ENCODE measurements at places on chromosomes 5 and 9.
A peak's percentile ranks its signal among the peaks of the same experiment; 100 is the strongest.

- DNase-seq = peak; percentile 77
Observed at GRCh38 chr5:144187699-144188294, 17.1 kb downstream of the KCTD16 start.

DNA sequence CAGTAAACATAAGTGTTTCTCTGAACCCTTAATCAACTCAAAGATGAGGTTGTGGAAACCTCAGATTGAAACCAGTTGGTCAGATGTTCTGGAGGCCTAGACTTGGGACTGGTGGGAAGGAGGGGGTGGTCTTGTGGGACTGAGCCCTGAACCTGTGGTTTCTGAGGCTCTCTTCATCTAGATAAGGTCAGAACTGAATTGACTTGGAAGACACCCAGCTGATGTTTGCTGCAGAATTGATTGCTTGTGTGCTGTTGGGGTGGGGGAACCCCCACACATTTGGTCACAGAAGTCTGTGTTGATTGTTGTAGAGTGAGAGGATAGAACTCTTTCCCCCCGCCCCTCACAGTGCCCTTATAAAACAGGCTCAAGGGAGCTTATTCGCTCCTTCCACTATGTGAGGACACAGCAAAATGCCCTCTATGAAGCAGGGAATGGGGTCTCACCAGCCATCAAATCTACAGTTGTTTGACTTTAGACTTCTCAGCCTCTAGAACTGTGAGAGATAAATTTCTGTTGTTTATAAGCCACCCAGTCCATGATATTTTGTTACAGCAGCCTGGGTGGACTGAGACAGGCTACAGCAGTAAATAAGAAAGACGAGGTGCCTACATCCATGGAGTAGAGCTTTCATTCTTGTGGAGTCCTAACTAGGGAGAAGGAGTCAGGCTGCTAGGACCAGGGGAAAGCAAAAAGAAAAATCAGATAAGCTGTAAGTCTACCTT lies 25.7 kb upstream of the UGCG start:
- no peak for DNase-seq

GRCh38 chr5:132772291-132773070 lies 4.6 kb downstream of the SEPTIN8 start:
- no peak for DNase-seq

DNA sequence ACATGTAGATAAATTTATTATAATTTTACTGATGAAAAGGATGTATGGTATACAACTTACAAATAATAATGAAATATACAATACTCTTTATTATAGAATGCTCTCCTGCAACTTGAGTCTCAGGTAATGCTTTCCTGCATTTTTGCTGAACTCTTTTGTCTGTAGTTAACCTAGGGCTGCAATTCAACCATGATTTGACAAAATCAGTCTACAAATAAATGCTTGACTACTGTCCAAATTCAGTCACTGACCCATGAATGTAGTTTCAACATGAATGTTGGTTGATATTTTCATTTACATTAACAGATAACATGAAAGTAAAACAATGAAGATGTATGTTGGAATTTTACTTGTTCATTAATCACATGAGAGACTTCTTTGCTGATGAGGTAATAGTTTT lies 320.9 kb downstream of the ZSWIM6 start:
- DNase-seq = no peak

- DNase-seq = no peak
Observed at GRCh38 chr5:116011046-116011445, 21.2 kb upstream of the ARL14EPL start.

DNA sequence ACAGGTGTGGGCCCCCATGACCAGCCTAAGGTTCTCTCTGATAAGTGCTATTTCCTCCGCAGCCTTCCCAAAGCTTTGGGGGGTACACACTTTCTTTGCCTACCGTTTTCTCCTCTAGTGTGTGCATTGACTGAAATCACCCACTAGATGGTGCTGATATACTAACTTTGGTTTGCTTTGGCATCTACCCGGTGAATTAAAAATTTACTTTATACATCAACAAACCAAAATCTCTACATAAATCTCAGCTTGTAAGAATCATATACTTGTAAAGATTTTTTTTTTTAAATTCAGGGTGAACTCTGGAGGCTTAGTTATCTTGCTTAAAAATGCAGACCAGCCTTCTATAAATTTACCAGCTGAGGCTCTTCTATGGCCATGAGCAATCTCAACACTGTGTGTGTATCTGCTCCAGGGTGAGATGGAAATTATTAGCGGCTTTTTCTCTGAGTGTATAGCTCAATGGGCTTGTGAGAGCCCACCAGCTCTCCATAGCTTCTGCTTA lies 475.7 kb upstream of the TNC start:
- no peak for DNase-seq

DNA sequence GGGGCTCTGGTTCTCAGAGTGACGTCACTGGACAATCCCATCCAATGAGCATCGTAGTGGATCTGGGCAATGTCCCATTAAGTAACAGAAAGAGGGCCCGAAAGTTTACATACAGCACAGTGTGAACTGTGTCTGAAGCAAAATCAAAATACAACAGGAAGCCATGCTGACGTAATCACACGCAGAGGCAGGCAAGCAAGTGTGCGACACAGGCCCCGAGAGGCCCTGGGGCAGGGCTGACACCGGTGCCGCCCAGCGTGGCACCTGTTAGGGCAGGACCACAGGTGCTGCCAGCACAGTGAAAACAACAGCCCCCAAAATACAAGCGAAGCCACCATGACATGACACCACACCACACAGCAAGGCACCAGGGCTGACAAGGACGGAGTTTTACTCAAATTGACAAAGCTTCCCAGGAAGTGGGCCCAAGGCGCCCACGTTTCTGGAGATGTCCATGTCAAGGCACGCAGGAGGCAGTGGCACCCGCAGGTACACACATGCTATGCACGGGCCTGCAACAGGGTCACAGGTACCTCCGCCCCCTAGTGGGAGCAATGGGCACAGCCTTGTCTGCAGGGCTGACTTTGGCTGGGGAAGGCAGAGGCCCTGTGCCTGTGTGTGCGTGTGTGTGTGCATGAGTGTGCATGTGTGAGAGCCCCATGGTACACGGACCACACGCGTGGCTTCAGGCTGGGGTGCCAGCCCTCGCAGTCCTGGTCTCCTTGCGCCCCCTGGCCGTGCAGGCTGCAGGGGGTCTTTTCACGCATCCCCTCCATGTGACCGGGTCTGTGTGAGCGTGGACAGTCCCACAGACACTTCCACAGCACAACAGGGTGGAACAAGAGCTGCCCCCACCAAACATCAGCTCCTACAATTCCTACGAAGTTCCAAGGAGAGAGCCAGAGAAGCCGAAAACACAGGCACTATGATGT lies 19.6 kb downstream of the QSOX2 start:
- DNase-seq = peak; percentile 42

DNA sequence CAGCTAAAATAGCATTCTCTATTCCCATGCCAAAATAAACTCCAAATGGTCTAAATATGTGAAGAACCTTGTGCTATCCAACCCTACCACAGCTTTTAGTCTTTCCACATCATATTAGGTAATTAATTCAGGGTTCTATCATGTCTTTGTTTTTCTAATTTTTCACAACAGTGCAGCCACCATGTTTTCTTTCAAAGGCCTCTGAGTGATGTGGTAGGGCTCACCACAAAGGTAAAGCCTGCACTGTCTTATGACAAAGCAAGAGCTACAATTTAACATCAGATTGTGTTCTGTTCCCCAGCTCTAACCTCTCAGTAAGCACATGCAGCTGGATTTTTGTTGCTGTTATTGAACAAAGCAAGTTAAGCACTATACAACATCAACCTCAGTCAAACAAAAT lies 52.4 kb downstream of the MEF2C start:
- no peak for DNase-seq

DNA sequence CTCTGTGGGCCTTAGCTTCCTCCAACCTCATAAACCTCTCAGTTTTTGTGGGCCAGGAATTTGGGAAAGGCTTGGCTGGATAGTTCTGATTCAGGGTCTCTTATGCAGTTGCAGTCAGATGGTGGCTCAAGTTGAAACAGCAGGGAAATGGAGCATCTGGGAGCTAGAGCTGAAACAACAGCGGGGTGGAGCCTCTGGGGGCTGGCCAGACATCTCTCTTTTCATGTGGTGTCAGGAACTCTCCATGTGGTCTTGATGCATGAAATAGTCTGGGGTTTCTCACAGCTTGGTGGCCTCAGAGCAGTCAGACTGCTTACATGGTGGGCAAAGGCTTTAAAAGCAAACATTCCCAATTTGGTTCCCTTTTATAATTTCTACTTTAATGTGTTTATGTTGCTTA lies 13.5 kb downstream of the ZNF346 start:
- no peak for DNase-seq
